ENCODE measurements at places on chromosomes 2 and 18.

GRCh38 chr2:218008060-218009040 lies 5.6 kb upstream of the TNS1 start:
- no peak for DNase-seq

DNA sequence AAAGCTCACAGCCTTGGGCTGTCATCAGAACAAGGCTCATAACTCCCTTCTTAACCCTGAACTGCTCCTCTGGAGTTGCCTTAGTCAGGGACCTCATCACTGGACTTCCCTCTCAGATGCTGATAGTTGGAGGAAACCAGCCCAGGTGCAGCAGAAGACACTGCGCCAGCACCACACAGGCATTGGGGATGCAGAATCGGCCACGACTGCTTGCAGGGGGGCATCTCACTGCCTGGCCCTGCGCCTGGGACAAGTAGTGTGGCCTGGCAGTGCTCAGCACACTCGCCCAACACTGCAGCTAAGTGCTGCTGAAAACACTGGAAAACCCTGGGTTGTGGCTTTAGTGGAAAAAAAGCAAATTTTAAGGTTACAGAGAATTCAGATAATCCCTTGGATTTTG lies 68.7 kb downstream of the NCK2 start:
- DNase-seq = no peak

- DNase-seq = no peak
Measured at GRCh38 chr18:49515516-49515915, 28.5 kb upstream of the C18orf32 start.

DNA sequence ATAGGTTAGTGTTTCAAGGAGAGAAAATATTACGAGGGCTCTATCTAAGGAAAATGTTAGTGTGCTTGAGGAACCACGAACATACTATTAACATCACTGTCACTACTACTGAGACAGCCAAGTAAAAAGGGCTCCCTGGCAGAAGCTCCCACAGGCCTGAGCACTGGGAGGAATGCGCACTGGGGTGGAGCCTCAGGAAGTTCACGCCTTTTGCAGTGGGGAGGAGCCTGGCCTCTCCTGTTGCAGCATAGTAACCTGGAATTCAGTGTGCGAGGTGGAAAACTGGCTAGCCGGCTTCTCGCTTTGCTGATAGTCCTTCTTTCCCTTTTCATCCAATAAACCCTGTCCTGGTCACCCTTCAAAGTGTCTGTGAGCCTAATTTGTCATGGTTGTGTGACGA lies 250.3 kb downstream of the ERBB4 start:
- no peak for DNase-seq

DNA sequence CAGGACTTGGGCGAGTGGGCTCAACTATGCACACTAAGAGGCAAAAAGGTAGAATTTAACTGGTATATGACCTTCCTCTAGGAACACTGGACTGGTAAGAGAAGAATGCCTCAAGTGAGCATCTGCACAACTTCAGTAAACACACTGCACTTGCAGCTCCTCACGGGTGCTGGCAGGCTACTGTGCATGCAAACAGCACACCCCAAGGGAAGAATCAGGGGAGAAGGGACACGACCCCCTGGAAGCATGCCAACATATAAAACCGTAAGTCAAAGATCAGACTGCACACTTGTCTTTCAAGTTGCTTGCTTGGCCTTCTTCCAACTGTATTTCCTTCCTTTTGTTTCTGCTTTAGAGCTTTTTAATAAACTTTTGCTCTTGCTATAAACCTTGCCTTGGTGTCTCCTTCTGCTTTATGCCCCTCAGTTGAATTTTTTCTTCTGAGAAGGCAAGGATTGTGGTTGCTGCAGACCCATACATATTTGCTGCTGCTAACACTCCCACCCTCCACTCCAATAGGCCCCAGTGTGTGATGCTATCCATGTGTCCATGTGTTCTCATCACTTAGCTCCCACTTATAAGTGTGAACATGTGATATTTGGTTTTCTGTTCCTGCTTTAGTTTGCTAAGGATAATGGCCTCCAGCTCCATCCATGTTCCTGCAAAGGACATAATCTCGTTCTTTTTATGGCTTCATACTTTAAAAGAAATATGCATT lies 263.7 kb upstream of the SPOPL start:
- DNase-seq = no peak

GRCh38 chr2:71082402-71083252 lies 14.2 kb downstream of the NAGK start:
- no peak for DNase-seq

DNA sequence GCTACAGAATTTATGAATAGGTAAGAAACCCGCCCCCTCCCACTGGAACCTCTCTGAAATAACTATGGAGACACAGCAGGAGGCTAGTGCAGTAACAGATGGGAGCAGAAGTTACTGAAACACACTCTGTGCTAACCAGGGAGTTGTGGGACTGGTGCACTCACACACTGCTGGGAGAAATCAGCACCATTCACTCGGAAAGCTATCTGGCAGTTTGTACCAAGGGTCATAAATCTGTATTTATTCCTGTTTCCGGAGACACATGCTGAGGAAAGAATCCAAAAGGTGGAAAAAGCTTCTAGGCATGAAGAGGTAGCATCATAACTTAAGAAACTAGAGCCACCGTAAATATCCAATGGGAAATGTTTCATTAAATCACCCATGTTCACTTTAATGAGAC lies 39.9 kb downstream of the TGFA start:
- DNase-seq = peak; percentile 57

GRCh38 chr2:70947556-70948184 lies 12.0 kb downstream of the ATP6V1B1 start:
- DNase-seq = no peak

DNA sequence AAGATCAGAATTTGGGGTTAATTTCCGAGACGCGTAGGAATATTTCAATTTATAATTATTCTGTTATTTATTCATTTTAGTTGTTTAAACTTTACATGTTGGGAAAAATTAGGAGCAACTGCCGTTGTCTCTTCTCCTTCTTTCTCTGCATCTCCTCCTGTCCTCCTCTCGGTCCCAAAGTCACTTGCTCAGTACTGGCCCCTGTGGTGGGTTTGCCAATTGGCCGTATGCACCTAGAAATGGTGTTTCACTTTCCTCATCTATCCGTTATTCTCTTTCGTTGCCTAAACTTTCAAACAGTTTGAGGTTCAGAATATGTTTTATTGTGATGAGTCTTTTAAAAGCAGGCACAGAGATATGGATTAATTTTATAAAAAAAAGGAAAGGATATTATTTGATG lies 517.9 kb downstream of the PLCL1 start:
- DNase-seq = no peak

- no peak for DNase-seq
Measured at GRCh38 chr2:39210846-39211245, 32.9 kb downstream of the CDKL4 start.

DNA sequence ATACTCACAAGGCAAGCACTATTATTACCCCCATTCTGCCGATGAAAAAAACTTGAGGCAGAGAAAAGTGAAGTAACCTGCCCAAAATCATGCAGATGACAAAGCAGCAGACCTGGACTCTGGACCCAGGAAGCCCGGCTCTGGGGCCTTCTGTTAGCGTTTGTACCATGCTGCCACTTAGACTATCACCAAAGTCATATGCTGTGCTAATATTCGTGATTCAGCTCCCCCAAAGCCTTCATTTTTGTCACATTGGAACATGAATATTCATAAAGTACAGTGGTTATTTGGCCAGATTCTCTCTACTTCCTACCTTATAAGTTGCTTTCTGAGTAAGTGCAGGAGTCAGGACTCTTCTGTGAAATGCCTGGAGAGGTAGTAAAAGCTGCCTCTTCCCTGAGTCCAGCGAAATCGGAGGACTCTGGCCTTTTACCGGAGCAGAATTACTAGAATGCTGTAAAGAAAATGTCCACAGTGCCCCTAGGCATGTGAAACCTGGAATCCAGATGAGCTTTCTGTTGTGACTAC lies 86.7 kb downstream of the FTCDNL1 start:
- no peak for DNase-seq

DNA sequence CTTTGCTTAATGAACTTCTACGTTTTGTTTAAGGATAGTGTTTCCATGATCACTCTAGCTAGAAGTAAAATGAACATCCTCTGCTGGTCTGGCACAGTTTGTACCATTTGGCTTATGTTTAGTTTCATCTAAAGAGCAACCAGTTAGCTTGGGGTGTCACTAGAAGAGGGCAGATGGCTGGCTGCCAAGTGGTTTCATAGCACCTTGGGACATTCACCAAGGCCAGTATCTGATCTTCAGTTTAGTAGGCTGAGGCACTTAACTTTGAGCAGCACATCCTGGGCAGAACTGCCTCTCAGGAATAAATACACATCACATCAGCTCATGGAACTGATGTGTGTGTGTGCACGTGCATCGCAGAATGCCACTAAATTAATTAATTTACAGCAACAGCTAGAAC lies 68.4 kb downstream of the NXPH2 start:
- DNase-seq = no peak

DNA sequence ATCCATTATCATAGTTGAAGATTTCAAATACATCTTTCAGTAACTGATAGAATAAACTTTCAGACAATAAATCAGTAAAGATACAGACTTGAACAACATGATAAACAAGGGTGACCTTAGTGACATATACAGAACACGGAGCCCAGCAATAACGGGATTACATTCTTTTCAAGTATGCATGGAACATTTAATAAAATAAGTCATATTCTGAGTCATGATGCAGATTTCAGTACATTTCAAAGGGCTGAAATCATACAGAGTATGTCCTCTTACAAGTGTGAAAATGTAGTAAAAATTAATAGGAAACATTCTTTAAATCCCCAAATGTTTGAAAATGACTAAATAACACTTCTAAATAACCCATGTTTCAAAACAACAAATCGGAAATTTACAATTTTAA lies 17.2 kb upstream of the KLHL29 start:
- no peak for DNase-seq

- no peak for DNase-seq
Measured at GRCh38 chr18:54149078-54149697, 75.3 kb downstream of the MBD2 start.

GRCh38 chr2:55524884-55525437 lies 5.4 kb downstream of the CFAP36 start:
- DNase-seq = no peak

DNA sequence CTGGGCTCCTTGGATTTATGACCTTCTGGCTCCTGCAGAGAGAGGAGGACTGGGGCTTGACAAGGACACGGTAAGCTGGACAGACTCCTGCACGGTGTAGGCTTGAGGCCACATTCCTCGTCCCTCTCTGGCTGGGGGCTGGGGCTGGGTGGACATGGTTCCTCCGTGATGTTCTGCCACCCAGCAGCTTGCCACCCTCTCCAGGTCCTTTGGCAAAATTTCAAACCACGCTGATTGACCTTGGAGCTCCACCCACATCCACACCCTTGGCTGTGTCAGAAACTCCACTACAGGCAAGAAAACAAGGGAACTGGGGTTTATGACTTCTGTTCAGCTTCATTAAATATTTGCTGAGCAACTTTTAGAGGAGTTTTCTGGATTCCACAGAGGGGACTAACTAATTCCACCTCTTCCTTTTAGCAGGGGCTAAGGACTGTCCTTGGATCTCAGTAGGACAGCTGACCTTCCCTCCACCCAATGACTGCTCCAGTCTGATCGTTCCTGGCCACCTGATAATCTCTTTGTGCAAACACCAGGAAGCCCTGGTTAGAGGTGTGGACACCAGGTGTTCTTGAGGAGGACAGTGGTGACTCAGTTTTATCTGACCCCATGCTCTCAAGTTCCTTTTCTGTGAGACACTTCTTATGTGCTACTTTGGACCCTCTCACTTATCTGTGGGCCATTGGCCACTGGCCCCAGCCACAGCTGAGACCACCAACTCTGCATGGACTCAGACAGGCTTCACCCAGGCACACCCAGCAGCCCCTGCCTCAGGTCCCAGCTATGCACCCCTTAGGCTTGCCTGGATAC lies 29.3 kb downstream of the GPR55 start:
- no peak for DNase-seq

DNA sequence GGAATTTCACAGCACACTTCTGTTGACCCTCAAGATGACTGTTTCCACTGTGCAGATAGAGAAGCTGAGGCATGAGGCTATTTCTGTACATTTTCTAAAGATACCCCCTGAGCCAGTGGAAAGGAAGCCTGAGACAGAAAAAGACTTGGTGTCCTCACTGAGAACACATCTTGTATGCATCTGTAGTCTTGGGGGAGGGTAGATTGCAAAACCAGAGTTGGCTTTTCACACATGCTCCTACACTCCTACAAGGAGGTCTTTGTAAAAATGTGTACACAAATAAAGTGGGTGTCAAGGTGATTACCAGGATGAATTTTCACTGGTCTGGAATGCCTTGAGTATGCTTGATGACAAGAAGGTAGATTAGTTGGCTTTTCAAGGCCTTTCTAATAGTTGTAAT lies 98.0 kb downstream of the KCTD18 start:
- no peak for DNase-seq

DNA sequence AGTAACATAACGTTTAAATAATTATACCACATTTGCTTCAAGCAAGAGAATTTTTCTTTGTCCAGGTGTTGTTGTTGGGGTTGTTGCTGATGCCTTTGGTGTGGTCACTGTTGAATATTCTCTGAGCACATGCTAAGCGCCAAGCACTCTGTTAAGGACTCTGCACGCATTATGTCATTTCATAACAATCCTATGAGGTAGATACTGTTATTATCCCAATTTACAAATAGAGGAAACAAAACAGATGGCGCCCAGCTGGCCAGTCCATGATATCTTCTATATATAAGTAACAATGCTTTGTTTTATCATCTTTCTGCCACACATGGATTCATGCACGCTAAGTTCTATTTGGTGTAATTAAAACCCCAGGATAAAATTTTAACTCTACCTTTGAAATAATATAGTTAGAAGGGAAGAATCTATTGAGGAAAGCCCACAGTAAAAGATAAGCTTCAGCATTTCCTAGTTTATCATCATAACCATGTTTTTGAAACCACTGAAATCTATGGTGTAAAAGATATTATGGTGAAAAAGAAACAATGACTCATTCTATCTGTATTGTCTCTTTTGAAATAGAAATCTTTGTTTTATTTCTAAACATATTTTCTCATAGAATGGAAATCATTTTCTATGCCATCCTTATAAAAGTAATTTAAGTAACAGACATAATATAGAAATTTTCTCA lies 199.7 kb downstream of the PID1 start:
- DNase-seq = no peak

DNA sequence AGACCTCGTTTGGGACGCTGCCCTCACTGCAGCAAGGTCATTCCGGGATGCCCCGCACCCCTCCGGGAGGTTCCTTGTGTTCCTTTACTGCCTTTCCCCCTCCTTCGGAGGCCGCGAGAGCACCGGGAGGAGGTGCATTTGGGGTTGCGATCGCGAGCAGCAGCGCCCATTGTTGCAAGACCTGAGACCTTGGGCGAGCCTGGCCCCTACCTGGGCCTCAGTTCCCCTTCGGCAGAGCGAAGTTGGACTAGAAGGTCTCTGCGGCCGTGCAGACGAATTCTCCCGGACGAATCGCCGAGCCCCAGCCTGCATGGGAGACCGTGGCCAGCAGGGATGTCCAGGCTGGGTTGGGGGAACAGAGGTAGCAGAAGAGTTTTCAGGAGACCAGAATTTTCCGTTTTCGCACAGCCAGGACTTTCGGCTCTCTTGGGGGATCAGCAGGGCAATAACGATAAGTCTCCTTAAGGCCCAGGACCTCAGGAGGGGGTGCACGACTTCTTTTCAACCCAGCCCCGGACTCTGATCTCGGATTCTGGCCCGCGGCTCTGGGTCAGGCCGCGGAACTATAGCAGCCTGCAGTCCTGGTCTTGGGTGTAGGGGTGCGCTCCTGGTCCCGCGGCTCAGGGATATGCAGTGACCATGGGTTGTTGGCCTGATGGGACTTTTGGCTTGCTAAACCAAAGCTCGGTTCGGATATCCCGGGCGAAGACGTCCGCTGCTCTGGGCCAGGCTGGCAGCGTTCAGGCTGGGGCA lies 2.8 kb downstream of the GDF7 start:
- no peak for DNase-seq

Data from NCI-H1417 (cell line).